GM23248 (cell line): ENCODE measurements at places on chromosomes 7 and 10. TPM values are rescaled to one million over a fixed set of nuclear protein-coding genes. Genes with fewer than 3 reads are reported as not detected.

DNA sequence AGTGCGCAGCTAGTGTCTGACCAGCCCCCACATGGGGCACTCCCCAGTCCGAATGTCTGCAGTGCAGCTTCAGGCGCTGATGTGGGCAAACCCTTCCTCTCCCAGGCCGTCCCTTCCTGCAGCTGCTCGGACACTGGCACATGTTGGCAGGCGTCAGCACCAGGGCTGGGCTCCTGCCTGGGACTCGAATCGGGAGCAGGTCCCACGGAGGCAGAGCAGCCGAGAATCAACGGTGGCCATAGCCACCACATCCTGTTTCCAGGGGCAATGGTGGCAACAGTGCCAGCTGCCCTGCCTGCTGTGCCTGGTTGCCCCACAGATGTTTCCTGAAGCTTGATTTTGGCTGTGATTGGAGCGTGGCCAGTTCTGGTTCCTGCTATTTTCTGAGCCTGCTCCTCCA, 65.8 kb downstream of the MGMT start:
- DNase-seq, result no peak

DNA sequence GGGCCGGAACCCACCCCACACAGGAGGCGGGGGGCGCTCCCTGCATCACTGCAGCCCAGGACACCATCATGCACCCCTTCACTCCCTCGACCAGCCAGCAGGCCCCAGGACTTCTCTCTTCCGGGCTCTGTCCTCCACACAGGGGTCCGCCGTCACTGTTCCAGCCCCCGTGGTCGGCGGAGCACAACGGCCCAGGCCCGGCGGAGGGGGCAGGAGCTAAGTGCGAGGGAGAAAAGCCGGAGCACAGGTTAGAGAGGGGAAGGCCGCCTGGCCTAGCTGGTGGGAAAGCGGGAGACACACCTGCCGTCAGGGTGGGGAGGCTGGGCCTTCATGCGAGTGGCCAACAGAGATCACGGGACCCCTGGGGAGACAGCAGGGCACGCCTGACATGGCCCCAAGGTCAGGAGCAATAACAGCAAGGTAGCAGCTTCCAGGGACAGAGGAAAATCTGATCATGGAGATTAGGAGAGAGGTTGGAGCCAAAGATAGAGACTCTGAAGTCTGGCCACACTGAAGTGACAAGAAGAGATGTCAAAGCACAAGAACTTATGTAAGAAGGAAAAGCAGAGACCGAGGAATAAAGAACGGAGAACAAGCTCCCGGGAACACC, 151.1 kb downstream of the MAD1L1 start:
- DNase-seq, result no peak

GRCh38 chr7:154699417-154699816, 303.5 kb downstream of the PAXIP1 start:
- no peak for DNase-seq

Gene GRID2IP
- not detected in 2 replicates for total RNA-seq

Gene NACAD
- total RNA-seq, result 1.0 and 2.9 TPM in 2 replicates

Gene SAMD9
- total RNA-seq, result 26.2 and 31.2 TPM in 2 replicates

Gene KBTBD2
- 31.1 and 33.1 TPM in 2 replicates for total RNA-seq

Gene TMEM236
- total RNA-seq, result 0.11 and 0.13 TPM in 2 replicates
